CD4-positive, alpha-beta T cell (primary cell): ENCODE measurements at places on chromosomes 7 and 10. TPM values are rescaled to one million over a fixed set of nuclear protein-coding genes. Genes with fewer than 3 reads are reported as not detected.

GRCh38 chr7:135372222-135372621 lies 137.7 kb downstream of the CNOT4 start:
- no peak for DNase-seq

DNA sequence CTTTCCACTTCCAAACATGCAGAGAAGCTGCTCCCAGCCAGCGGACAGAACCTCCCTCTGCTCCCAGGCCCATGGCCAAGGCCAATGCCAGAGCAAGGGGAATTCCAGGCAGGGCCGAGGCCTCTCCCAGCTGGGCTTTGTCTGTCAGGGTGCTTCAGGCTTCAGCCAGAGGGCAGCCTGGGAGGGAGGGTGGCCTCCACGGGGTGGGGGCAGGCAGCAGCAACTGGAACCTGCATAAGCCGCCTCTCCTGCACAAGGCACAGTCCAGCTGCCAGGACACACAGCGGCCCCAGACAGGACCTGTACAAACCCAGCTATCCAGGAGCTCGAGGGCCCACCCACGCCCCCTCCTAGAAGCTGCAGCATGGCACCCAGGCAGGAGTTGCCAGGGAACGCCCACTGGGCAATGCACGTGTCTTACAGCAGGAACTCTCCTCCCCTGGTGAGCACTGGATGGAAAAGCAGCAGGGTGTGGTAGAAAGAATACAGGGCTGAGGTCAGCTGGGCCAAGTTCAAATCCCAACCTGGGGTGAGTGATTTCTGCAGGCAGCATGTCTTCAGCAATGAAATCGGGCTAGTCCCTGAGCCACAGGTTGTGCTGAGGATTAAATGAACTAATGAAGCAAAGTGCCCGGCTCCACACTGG lies 7.6 kb downstream of the FAM53B start:
- no peak for DNase-seq

DNA sequence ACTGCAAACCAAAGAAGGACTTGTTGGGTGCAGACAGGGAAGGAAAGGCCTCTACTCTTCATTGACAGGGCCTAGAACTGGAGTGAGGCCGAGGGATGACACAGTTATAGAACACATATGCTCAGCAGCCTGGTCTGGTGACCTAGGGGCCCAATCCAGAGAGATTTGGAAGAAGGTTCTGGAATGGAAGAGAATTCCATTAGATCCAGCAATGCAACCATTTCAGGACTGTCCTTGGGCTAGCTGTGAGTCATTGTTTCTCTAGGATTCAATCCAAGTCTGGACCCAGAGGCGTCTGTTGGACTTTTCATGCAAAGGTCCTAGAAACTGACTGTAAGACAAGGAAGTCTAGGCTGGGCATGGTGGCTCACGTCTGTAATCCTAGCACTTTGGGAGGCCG lies 59.2 kb downstream of the WIPF3 start:
- DNase-seq, result no peak

- DNase-seq, result no peak
Measured at GRCh38 chr7:158809596-158809995, 19.7 kb downstream of the ESYT2 start.

DNA sequence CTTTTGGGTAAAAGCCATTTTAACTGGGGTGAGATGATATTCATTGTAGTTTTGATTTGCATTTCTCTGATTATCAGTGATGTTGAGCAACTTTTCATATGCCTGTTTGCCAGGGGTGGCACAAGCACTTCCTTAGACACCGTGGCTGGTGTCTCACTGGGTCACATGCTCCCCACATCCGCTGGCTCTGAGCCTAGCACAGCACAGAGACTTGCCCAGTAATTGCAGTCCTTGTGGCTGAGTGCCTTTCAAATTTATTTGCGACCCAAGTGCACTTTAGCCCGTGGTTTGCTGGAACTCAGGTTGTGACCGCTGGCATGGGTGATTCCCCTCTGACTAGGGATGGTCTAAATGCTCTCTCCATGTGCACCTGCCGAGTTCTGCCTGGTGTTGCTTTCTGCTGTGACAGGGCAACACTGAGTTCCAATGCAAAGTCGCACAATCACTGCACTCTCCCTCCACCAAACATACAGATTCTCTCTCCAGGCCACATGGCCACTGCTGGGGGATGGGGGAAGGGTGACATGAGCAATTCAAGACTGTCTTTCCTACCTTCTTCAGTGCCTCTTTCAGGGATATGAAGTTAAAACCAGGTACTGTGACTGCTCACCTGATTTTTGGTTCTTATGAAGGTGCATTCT lies 66.5 kb downstream of the ZNF277 start:
- DNase-seq, result no peak

WDFY4 gene
- total RNA-seq, result 1.3 TPM

ZNF32 gene
- total RNA-seq, result 19.5 TPM

ASZ1 gene
- not detected for total RNA-seq

PLCE1 gene
- total RNA-seq, result not detected

HOXA1 gene
- 0.22 TPM for total RNA-seq

GPRIN2 gene
- not detected for total RNA-seq

SEMA3C gene
- 0.08 TPM for total RNA-seq

PLAU gene
- not detected for total RNA-seq

EXOC6 gene
- total RNA-seq, result 6.6 TPM

DLG5 gene
- 7.4 TPM for total RNA-seq
